ENCODE measurements at places on chromosomes 1 and 21.

DNA sequence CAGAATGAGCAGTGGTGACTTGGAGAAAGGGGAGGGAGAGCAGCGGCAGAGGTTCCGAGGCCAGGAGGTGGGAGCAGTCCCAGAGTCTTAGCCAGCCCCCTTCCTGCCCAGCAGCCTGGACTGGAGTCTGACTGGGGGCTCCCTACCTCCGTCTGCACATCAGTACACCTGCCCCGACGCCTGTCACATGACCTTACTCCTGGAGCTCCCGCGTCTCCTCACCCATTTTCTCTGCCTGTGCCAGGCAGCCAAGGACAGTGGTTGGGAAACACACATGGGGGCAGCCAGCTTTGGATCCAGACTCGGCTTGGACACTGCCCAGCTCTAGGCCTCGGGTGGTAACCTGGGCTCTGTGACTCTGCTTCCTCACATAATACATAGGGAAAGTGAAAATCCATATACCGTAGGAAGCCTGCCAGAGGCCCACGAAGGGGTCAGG, 16.9 kb downstream of the ACTRT2 start:
- no peak for DNase-seq

DNA sequence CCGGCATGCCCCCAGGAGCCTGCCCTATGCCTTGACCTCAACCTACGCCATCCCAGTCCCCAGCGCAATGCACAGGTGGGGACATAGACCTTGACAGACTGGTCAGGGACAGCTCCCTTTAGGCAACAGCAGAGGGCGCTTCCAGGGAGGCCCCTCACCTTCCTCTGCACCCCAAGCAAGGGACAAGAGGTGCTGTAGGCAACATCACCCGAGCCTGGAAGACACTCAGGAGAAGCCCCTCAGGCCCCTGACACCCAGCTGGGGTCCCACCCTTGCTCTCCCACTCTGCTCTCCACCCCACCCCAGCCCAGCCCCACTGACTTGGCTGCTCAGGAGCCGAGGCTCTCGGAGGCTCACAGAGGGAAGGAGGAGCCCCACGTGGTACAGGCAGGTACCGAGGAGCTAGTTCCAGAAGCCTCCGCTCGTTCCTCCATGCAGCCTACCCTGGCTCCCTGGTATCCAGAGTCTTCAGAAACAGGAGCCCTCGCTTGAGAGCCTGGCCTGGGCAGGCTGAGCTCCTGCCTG, 2.4 kb upstream of the WNT3A start:
- DNase-seq = peak; percentile 27

GRCh38 chr1:114551400-114551799, 30.0 kb downstream of the BCAS2 start:
- no peak for DNase-seq

- no peak for DNase-seq
Observed at GRCh38 chr1:78408810-78409209, 82.0 kb upstream of the PTGFR start.

DNA sequence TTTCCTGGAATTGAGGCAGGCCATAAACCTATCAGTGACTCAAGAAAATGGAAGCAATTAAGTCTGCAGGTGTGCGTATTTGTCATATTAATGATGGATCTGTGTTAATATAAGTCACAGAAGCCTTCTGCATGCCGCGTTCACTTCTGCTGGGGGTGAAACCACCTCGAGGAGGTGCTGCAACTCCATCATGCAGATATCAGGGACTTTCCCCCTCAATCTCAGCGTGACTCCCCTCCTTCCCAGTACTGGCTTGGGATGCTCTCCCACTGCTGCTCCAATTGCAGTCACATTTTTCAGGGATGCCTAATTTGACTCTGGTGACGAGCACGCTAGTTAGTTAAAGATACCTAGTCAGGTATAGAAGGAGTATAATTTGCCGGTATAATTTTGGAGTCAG, 87.5 kb downstream of the ASTN1 start:
- DNase-seq = no peak

DNA sequence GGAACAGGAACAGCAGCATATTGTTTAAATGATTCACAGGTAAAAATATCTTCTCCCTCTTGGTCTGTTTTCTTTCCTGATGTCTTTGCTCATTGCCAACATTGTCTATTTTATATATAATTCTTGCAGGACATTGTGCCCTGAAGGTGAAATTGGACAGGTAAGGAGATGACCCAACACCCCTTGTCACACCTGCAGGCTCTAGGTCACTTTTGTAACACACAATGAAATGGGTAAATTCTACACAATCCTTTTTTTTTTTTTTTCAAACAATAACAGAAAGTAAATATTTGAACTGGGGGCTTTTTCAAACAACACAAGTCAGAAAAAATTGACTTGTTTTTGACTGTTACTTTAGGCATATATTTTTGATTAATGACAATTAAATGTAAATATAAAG, 62.9 kb upstream of the ERG start:
- no peak for DNase-seq

DNA sequence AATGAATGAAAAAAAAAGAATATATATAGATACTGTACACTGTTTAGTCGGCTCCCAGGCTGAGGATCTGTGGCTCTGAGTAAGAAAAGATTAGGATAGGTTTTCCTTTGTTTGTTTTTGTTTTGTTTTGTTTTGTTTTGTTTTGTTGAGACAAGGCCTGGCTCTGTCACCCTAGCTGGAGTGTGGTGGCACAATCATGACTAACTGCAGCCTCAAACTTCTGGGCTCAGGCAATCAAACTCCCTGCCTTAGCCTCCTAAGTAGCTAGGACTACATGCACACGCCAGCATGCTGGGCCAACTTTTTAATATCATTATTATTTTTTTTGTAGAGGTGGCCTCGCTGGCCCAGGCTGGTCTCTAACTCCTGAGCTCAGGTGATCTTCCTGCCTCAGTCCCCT, 87.9 kb upstream of the PTBP2 start:
- DNase-seq = no peak

GRCh38 chr1:182149411-182149965, 88.0 kb upstream of the ZNF648 start:
- DNase-seq = peak; percentile 82

DNA sequence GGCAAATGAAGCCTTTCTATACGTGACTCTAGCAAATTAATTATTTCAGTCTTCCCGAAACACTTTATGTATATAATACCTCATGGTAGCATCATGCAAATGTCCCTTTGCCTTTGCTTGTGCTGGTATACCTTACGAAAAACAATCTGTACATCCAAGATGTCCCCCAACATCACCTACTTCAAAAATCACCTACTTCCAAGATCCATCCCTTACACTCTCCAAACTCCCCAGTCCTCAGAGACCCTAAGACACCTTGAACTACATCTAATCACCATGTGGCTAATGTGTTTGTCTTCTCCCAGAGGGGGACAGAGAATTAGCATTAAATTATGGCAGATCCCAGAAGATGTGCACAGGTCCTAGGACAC, 46.5 kb upstream of the CRNN start:
- no peak for DNase-seq

DNA sequence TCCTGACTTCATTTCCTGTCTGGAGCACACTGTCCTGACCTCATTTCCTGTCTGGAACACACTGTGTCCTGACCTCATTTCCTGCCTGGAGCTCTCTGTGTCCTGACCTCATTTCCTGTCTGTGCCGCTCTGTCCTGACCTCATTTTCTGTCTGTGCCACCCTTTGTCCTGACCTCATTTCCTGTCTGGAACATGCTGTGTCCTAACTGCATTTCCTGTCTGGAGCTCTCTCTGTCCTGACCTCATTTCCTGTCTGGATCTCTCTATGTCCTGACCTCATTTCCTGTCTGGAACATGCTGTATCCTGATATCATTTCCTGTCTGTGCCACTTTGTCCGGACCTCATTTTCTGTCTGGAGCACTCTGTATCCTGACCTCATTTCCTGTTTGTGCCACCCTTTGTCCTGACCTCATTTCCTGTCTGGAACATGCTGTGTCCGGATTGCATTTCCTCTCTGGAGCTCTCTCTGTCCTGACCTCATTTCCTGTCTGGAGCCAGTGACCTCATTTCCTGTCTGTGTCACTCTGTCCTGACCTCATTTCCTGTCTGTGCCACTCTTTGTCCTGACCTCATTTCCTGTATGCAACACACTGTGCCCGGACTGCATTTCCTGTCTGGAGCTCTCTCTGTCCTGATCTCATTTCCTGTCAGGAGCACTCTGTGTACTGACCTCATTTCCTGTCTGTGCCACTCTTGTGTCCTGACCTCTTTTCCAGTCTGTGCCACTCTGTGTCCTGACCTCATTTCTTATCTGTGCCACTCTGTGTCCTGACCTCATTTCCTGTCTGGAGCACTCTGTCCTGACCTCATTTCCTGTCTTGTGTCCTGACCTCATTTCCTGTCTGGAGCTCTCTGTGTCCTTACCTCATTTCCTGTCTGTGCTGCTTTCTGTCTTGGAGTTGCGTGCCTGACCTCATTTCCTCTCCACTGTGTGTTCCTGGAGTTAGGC, 27.6 kb downstream of the SKI start:
- peak; percentile 95 for DNase-seq

- no peak for DNase-seq
Observed at GRCh38 chr21:42236693-42237092, 17.8 kb downstream of the ABCG1 start.

- DNase-seq = no peak
Observed at GRCh38 chr21:38814126-38815059, 8.7 kb downstream of the ETS2 start.

DNA sequence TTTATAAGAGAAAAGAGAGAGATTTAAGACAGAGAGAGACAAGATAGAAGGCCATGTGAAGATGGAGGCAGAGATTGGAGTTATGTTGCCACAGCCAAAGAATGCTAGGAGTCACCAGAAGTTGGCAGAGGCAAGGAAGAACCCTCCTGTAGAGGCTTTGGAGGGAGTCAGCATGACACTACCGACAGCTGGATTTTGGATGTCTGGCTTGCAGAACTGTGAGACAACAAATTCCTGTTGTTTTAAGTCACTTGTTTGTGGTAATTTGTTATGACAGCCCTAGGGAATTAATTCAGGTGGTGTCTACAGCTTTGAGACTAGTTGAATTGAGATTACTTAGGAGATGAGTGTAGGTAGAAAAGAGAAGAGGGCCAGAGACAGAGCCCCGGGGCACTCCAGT, 158.5 kb downstream of the DNM3 start:
- DNase-seq = no peak

GRCh38 chr1:65890201-65890843, 97.6 kb downstream of the PDE4B start:
- no peak for DNase-seq

DNA sequence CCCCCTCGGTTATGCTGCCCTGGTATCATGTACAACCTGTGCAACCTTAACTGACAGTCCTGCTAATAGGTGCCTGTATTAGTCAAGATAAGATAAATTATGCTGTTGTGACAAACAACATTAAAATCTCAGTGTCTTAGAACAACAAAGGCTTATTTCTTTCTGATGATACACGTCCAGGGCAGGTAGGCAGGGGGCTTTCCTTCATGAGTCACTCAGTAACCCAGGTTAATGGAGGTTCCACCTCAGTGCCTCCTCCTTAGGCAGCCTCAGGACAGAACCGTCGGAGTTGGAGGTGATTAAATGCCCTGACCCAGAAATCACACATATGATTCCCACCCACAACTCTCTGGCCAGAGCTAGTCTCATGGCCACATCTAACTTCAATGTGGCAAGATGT, 94.6 kb upstream of the CASZ1 start:
- no peak for DNase-seq

GRCh38 chr1:68955424-68955823, 458.5 kb upstream of the DEPDC1 start:
- DNase-seq = no peak

GRCh38 chr1:204565617-204566582, 49.7 kb downstream of the MDM4 start:
- DNase-seq = peak; percentile 82

DNA sequence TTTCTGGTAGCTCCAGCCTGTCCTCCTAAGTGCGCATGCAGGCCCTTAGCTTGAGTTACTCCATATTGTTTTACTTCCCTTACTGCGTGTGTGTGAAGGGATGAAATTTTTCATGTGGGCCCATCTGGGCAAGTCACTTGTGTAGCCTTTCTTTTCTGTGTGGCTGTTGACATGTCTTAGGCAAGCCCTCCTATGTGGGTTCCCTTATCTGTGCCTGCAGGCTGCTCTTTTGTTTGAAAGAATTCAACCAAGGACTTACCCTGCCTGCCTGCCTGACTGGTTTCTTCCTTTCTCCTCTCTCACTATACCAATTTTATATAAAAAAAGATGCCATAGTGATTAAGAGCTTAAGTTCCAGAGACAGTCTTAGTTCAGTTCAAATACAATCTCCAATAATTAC, 249.3 kb downstream of the ATG4C start:
- DNase-seq = no peak

GRCh38 chr21:35375115-35375514, 326.0 kb upstream of the RUNX1 start:
- DNase-seq = no peak

DNA sequence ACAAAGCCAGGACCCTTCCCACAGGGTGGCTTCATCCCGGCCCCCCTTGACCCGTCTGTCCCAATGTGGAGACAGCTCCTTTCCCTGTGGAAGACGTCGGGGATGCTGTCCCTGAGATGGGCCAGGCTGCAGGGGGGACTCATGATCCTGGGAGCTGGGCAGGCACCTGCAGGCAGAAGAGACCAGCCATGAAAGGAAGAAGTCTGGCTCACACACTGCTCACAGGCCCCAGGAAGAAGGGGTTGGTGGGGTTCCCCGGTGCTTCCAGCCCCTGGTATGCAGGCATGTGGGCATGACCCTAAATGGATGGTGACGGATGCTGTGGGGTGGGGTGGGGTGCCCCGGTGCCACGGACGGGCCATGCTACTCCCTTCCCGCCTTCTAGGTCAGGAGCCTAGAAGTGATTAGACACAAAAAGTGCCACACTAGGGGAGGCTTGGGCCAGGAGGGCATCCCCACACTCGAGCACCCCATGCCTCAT, 8.3 kb downstream of the ACTRT2 start:
- DNase-seq = no peak

DNA sequence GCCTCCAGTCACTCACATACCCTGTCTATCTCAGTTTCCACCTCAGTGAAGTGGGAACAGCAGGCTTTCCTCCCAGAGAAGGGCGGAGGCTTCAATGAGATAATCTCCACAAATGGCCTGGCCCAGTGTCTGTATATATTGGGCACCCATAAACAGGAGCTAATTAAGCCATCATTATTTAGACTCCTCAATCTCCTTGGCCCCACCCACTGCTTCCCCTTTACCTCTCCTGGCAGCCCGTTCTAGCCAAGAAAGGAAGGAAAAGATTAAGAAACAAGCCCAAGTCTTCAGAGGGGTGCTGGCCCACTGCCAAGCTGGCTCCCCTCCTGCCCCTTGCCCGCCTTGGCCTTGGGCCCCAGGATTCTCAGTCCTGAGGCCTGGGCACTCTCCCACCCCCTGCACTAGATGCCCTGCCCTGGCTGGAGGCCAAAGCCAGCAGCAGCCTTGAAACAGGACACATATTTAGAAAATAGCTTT, 15.9 kb upstream of the EPB41 start:
- no peak for DNase-seq

- DNase-seq = no peak
Observed at GRCh38 chr1:109782927-109783326, 19.2 kb upstream of the EPS8L3 start.

GRCh38 chr1:236164273-236164672, 21.9 kb downstream of the GPR137B start:
- no peak for DNase-seq

GRCh38 chr1:37319284-37319683, 155.1 kb upstream of the ZC3H12A start:
- DNase-seq = no peak

- no peak for DNase-seq
Observed at GRCh38 chr1:36588972-36589371, 106.3 kb upstream of the CSF3R start.

All from KBM-7 (cell line).